ENCODE measurements at places on chromosomes 4 and X.

DNA sequence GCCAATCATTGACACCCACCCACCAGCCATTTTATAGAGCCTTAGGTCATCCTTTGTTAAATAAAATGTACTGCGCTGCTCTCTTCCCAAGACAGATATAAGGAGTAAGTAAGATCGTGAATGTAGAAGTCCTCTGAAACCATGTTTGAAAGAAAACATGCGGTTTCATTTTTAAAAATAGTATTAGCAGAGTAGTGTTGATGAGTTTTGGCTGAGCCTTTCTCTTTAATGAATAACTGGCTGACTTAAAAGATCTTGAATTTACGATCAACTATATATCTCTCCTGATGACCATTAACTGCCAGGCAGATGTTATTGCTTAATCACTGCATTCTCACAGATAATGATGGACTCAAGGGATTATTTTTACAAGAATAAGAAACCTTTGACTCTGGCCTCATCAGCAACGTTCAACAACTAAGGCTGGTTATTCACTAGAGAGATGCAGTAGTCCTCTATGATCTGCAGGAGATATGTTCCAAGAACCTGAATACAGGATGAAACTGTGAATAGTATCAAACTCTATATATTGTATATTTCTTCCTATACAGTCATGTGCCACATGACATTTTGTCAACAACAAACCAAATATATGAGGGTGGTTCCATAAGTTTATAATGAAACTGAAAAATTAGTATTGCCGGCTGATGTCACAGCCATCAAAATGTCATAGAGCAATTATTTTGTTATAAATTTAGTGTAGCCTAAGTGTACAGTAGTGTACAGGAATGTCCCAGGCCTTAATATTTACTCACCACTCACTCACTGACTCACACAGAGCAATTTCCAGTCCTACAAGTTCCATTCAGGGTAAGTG, 80.8 kb downstream of the FAM13A start:
- DNase-seq = no peak

DNA sequence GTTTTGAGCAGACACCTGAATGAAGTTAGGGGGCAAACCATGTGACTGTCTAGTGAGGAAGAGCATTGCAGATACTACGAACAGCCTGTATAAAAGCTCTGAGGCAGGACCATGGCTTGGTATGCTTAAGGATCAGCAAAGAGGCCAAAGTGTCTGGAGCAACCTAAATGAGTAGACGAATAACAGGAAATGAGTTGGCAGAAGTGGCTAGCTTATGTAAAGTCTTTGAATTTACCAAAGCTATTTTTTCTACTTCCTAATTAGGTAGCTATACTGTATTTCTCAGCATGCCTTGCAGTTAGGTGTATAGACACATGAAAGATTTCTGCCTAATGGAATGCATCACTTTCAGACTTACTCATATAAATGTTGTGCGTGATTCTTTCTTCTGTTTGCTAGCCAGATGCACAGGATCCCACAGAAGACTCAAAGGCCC, 9.3 kb upstream of the GPRIN3 start:
- DNase-seq = no peak

- DNase-seq = no peak
Measured at GRCh38 chr4:71366766-71367165, 27.9 kb downstream of the SLC4A4 start.

- DNase-seq = no peak
Measured at GRCh38 chrX:151776181-151776731, 41.7 kb downstream of the CNGA2 start.

DNA sequence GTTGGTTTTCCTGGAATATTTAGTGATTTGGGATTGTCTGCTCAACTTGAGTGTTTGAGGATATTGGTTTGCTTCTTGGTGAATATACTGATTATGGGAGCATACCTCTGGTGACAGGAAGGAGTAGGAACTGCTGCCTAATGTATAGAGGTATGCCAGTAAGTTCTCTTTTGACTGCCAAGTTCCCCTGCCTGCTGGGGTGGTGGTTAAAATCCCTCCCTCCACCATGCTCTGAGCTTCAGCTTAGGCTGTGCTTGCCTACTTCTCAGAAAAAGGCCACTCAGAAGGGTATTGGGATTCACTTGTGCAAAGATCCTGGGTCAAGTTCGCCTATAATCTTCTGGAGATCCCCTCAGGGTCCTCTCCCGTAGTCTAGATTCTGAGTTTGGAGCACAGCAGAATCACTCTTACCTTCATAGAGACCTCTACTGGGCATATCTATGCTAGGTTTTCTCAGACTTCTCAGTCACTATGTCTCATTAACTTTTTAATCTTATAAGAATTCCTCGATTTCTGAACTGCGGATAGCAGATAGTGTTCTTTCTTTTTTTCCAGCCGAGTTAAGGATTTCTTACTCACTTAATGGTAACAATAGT, 44.7 kb upstream of the DCK start:
- DNase-seq = no peak

- DNase-seq = no peak
Measured at GRCh38 chr4:139501527-139501926, 47.6 kb downstream of the RAB33B start.

DNA sequence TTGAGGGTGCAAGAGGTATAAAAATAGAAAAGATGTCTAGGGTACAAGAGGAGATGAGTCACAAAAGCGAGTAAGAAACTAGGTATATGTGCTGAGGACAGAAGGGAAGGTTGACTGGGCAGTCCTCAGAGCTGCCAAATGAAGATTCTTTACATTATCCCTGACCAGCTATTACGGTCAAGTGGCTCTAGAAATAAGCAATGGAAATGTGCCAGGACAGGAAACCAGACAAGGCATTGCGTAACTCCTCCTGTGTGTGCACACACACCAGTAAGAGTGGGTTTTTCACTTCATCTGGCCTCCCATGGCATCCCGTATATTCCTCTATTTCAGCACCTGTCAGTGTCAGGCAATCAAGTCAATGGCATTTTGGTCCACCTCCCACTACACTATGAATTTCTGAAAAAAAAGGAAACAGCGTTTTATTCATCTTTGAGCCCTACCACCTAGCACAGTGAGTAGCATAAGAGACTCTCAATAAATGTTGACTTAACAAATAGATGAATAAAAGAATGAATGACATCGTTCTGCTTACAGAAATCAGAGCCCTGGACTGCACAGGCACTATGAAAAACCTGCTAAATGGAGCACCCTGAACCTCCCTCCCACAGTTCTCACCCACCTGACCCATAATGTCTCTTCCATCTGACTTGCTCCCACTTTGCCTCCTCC, 62.6 kb upstream of the KLF3 start:
- DNase-seq = no peak

DNA sequence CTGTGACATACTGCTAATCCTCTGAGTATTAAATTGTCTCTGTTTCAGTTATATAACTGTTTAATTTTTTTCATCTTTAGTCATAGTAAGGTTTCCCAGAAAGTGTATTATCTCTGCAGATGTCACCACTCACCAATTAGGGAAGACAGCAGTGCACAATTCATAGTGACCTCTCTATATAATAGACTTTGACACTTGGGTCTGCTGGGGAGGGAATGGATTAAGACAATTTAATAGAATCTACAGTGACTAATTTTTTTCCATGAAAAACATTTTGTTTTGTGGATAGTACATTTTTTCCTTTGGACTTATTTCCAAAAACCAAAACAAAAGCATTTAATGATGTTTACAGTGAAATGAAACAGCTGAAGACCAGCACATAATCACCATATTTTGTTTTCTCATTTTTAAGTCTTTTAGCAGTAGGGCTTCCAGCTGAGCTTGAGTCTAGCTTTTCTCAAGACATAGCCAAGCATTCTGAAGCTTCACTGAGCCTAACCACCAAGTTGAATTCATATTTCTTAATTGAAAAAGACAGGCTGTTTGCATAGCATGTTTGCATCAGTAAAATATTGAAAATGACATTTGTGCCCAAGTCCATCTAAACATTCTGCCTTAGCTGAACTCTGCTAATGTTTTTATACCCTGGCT, 69.5 kb downstream of the PCDH19 start:
- no peak for DNase-seq

DNA sequence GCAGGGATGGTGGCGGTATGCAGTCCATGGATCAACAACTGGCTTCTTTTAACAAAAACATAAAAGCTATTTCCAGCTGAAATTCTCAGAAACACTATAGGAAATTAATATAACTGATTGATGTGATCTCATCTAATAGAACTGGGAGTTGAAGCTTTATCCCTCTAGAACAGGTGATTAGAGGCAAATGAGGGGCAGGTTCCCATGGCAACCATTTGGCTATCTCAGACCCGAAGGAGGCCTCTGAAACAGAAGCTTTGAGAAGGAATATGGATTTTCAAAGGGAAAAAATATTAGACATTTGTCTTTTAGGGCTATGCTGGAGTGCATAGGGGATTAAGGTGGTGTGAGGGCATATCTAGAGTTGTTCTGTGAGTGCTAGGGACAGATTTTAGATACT, 50.0 kb downstream of the IGSF1 start:
- DNase-seq = no peak

- DNase-seq = no peak
Measured at GRCh38 chrX:24131476-24131875, 18.1 kb upstream of the ZFX start.

- no peak for DNase-seq
Measured at GRCh38 chrX:66015152-66015831, 24.6 kb downstream of the VSIG4 start.

- peak; percentile 82 for DNase-seq
Measured at GRCh38 chr4:80185787-80186548, 11.3 kb upstream of the PRDM8 start.

DNA sequence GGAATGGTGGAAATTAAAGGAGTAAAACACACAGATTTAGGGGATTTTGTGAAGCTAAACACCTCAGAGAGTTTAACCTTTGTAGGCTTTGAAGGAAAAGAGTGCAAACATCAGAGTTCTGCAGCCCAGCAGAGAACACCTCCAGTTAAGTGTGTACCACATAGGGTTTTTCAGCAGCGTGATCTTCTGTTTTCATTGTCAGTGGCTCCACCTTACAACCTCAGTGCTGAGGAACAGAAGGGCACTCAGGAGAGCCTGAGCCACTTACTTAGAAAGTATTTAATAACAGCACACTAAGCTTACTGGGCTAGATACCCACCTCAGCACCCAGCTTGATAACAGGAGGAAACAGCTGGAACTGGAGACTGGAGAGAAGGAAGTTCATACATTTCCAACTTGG, 2.0 kb upstream of the FBXW7 start:
- no peak for DNase-seq

GRCh38 chr4:55637272-55637820, 1.2 kb upstream of the NMU start:
- no peak for DNase-seq

DNA sequence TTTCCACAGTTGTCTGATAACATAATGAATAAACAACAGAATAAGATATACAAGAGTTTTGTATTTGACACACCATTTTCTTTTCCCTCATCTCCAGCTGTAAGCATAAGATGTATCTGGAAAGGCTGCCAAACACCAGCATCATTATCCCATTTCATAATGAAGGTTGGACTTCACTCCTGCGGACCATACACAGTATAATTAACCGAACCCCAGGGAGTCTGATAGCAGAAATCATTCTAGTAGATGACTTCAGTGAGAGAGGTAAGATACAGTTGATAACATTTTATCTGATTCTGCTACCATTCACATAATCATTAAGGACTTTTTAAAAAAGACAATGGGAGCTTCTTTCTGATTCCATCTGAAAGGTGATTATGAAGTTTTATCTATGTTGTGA, 535.2 kb downstream of the GALNTL6 start:
- no peak for DNase-seq

- DNase-seq = no peak
Measured at GRCh38 chr4:85707611-85708010, 232.7 kb downstream of the ARHGAP24 start.

DNA sequence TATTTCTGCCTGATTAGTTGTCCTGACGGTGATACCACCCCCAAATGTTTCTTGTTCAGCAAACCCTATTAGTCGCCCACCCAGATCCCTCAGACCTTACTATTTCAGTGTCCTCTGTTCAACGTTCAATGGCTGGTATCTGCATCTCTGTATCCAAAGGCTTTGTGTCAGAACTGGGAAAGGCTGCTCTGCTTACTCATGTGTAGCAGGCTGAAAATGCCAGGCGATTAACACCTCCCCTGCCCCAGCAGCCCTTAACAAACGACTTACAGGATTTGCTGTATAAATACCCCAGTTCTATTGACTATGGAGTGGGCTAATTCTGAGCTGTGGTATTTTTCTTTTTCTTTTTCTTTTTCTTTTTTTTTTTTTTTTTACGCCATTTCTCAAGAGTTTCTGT, 415.0 kb downstream of the ZNF674 start:
- DNase-seq = no peak

DNA sequence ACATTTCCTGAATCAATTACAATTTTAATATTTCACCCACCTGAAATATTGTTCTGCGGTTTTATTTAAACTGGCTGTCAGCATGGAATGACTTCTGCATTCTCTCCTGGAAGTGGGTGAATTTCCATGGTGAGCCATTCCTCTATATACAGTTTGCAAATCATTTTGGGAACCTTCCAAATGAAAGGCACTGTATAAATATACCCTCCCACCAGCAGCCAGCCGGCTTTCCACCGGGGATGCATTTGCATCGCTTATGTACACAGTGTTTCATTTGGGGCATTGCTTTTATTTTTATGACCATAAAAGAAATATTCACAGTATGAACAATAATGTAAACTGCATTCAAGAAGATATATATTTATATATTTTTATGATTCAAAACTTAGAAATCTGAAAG, 4.7 kb upstream of the IL1RAPL1 start:
- DNase-seq = no peak

GRCh38 chr4:22736912-22737311, 44.2 kb downstream of the GBA3 start:
- DNase-seq = no peak

DNA sequence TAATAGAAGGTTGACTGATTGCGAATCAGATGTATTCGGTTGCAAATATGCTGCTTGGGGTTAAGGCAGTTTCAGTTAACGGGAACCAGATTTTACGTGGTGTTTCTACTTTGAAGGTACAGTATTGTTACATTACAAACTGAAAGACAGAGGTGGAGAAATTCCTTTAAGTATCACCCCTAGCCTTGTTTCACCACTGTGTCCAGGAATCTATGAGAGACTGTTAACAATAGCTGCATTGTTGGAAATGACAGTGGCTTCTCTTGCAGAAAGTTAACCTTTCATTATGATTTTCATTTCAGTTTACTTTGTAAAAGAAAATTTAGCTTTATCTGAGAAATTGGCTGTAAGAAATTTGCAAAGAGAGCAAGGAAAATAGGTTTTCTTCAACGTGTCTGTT, 2.6 kb downstream of the CDKL5 start:
- DNase-seq = no peak

DNA sequence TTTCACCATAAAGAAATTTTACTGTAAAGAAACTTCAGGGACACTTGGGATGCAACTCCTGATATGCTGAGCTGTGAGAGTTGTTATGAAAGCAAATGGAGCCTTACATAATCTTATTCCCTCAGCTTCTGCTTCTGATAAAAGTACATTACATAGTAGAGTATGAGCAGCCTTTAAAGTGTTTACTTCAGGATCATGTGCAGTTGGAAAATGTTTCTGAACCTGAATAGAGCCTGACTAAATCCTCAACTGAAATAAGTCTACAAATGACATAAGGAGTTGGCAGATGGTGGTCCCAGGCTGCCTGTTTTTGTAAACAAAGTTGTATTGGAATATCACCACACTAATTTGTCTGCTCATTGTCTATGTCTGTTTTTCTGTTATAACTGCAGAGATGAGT, 19.3 kb downstream of the RASSF6 start:
- no peak for DNase-seq

- no peak for DNase-seq
Measured at GRCh38 chr4:126489826-126490463, 1142.8 kb upstream of the INTU start.
